Fibroblast of mammary gland (primary cell): ENCODE measurements at places on chromosomes 6 and 20.

DNA sequence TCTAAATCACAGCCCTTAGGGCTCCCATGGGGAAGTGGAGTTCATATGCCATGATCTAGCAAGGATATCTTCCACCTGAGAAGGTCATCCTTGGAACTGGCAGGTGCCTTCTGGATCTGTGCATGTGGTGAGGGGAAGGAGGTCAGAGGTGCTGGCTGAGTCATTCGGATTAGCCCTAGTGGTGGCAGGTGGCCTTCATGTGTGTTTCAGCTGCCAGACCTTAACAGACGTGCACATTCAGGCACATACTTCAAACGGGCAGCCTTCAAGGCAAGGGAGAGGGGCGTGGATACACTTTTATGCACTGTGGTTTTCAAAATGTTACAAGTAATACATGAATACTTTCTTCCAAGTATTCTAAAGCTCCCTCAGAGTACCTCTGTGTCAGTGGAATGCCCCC, 51.2 kb downstream of the BMP6 start:
- DNase-seq = no peak

- no peak for DNase-seq
Observed at GRCh38 chr20:41017448-41018042, 11.1 kb upstream of the TOP1 start.

DNA sequence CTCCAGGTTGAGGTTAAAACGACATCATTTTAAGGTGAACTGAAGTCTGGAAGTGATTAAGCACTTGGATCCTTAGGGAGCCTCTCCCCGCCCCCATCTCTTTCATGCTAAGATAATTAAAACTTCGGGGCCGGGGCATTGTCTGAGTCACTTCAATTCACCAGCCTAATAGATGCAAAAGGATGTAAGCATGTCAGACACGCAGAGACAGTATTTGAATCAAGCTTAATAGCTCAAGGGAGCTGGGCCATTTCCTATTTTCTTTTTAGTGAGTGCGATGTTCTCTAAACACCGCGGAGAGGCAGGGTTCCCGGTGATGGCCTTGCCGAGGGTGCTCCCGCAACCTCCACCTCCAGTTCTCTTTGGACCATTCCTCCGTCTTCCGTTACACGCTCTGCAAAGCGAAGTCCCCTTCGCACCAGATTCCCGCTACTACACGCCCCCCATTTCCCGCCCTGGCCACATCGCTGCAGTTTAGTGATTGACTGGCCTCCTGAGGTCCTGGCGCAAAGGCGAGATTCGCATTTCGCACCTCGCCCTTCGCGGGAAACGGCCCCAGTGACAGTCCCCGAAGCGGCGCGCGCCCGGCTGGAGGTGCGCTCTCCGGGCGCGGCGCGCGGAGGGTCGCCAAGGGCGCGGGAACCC, 516 bp upstream of the IRF4 start:
- peak; percentile 58 for DNase-seq

- no peak for DNase-seq
Observed at GRCh38 chr6:157203312-157203744, 120.0 kb downstream of the TMEM242 start.

DNA sequence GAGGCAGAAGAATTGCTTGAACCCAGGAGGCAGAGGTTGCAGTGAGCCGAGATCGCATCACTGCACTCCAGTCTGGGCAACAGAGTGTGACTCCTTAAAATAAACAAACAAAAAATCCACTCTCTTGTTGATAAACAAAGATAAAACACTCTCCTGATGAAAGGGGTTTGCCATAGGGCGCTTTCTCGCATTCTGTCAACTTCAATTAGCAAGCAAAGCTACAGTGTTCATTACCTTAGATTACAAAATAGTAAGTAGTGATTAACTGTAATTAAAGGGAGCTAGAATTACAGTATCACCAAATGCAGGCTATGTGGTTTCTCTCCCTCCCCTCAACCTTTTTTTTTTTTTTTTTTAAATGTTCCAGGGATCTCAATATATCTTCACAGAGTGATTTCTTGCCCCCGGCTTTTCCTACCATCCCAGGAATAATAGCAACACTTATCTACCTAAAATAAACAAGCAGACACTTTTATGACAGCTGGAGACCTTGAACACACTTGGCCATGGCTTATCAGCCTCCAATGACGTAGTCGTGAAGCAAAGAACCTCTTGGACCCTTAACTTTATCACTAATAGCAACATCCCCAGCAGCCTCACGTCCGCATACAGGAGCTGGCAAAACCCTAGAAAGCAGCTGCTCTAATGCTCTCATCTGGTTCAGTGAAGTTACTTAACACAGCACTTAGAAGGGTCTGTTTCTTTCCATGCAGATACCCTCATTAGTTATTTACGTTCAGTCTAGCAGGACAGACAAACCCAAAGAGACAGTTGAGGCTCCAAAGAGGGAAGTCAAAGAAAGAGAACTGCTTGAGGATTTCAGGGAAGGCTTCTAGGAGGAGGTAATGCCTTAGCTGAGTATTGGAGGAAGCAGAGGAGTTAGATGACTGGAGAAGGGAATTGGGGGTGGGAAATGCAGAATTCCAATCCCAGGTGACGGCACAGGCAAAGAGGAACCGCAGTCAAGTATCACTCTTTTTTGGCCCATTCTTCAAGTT, 37.9 kb upstream of the NEDD9 start:
- no peak for DNase-seq

- DNase-seq = no peak
Observed at GRCh38 chr20:18154342-18154741, 16.7 kb downstream of the KAT14 start.

- no peak for DNase-seq
Observed at GRCh38 chr6:17367868-17368267, 25.5 kb upstream of the CAP2 start.

GRCh38 chr20:45097485-45098102, 3.3 kb downstream of the KCNS1 start:
- DNase-seq = peak; percentile 52

GRCh38 chr6:35385457-35386202, 43.3 kb downstream of the PPARD start:
- DNase-seq = peak; percentile 42

DNA sequence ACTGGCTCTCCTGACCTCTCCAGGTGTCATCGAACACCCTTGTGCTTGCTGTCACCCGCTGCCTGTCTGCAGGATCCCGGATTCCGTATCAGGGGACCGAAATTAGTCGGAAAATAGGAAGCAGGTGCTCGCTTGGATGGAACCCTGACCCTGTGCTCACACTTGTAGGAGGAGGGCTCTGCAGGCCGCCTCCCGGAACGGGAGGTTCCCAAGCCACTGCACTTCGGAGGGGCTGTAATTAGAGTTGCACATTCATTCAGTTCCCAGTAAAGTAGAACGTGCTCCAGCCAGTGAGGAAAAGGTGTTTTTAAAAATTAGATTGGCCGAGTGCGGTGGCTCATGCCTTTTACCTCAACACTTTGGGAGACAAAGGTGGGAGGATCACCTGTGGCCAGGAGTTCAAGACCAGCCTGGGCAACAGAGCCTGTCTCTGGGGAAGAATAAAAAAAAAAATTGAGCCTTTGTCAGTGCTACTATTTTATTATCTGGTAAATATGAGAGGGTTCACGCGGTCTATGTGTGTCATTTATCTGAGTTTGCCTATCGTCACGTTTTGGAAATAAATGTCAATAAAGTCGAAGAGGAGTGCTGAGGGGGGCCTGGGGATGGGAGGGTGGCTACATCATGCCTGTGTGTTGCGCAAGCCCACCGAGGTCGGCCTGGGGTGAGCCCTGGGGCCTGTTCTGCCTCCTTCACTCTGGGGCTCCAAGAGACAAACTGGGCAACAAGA, 1.5 kb upstream of the GMEB2 start:
- DNase-seq = peak; percentile 83

DNA sequence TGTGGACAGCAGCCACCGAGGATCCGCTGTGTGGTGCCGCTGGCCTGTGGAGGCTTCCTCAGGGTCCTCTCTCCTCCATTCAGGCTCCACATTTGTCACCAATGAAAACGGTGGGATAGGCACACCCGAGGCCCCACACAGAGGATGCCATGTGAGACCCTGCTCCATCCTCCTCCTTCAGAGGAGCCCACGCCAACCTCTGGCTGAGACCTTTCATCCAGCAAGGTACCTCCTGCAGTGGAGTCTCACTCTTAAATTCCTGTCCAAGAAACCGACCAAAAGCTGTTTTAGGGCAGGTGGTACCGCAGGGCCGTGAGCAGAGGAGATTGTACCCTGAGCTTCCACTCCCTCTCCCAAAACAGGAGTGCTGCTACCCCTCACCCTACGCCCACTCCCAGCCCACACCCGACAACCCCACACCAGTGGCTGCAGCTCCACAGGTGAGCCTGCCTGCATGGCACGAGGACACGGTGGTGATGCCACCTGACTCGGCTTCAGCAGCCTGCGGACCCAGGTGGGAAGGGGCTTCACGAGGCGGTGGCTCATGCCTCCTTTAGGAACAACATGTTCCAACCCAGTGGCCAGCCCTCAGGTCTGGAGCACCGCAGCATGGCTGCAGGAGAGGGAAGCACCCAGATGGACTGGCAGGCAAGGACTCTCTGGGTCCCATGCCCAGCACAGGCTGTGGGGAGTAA, 237.6 kb upstream of the AFDN start:
- DNase-seq = no peak

GRCh38 chr6:63458480-63459115, 113.7 kb upstream of the LOC128125822 start:
- DNase-seq = no peak

DNA sequence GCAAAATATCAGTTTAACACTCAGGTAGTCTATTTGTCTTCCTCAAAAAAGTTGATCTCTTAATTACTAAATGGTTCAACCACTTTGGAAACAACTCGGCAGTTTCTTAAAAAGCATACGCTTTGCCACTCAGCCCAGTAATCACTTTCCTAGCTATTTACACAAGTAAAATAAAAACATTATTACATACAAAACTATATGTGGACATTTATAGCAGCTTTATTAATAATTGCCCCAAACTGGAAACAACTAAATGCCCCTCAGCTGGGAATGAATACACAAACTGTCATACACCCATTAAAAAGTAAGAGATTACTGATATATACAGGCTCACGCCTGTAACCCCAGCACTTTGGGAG, 7.4 kb downstream of the EEF1A1 start:
- DNase-seq = peak; percentile 36

- no peak for DNase-seq
Observed at GRCh38 chr6:96066376-96066775, 50.6 kb downstream of the FUT9 start.

GRCh38 chr6:164109770-164110140, 695.2 kb downstream of the QKI start:
- no peak for DNase-seq

- no peak for DNase-seq
Observed at GRCh38 chr6:26092443-26092842, 5.2 kb downstream of the HFE start.

- DNase-seq = peak; percentile 25
Observed at GRCh38 chr6:41093729-41094128, 21.0 kb downstream of the NFYA start.

- DNase-seq = no peak
Observed at GRCh38 chr6:4463236-4463635, 313.0 kb upstream of the CDYL start.

DNA sequence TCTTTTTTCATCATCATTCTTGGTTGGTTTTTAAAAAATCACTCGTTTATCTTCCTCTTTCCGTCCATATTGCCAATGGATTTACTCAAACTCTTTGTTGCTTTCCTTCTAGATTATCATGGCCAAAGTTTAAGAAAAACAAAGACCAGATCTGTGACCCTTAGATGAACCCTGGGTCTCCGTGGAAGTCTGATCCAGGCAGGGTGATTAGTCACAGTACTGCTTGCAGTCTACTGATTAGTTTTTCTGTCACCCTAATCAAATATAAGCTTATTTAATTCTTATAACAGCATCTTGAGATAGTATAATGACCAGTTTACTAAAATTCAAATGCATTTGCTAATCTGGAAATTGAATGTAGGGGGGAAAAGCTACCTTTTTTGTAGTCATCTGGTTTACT, 6.0 kb upstream of the SMIM28 start:
- DNase-seq = peak; percentile 32

- DNase-seq = no peak
Observed at GRCh38 chr6:106620931-106621672, 8.2 kb downstream of the RTN4IP1 start.

DNA sequence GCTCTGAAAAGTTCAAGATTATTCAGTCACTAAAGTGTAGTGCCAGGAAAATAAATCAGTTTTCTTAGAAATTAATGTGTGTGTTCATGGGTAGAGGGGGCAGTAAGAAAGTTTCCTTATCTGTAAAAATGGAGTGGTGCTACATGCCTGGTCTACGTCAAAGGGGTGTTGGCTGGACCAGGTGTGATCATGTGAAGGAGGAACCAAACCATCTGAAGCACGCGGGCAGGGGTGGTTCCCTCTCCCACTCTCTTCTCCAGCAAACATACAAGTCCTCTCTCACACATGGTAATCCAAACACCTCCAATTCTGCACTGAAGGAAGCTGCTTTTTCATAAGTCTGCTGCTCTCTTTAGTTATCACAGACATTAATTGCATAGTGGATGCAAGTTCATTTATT, 63.1 kb downstream of the CLIC5 start:
- DNase-seq = no peak

- DNase-seq = peak; percentile 35
Observed at GRCh38 chr6:15770347-15771143, 107.7 kb upstream of the DTNBP1 start.

- no peak for DNase-seq
Observed at GRCh38 chr20:16316513-16316912, 256.7 kb downstream of the KIF16B start.

DNA sequence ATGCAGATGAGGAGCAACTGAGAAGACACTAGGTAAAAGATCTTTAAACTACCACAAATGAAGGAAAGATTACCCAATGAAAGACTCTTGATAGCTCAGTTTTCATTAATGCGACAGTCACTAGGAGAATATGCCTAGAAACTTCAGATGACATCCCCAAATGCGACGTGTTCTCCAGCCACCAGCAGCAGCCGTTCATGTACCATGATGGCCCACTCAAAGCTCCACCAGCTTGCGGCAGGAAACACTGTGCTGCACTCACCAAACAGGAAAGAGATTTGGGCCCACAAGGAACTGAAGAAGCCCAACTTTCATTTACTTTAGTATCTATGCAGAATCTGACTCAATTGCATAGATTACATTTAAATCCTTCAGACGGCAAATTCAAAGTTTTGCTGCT, 7.5 kb downstream of the DIDO1 start:
- DNase-seq = no peak

GRCh38 chr6:166342349-166343149, at the start of gene SFT2D1:
TSS of gene SFT2D1 (minus strand) at chr6:166342545. CDS start at chr6:166342481, 64 bp downstream.
- peak; percentile 66 for DNase-seq

GRCh38 chr20:7497985-7498384, 442.3 kb downstream of the HAO1 start:
- peak; percentile 50 for DNase-seq

DNA sequence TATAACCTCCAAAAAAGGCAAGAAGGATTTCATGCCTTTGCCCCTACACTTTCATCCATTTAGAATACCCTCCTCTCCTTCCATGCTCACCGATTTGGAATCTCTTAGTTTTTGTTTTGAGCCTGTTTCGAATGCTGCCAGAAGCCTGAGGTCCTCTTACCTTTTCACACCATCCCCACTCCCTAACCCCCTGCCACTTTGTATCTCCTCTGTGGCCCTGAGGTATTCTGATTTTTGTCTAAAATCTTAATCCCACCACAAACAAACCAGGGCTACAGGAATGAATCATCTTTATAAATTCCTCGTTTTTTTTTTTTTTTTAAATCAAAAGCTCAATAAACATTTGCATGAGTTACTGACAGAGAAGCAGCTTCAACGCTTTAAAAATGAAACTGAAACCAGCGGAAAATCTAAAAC, 1.6 kb upstream of the RPS12 start:
- DNase-seq = no peak
